ENCODE measurements at places on chromosomes 12 and 14.

GRCh38 chr14:100526632-100527031, 60.6 kb downstream of the BEGAIN start:
- DNase-seq: no peak

DNA sequence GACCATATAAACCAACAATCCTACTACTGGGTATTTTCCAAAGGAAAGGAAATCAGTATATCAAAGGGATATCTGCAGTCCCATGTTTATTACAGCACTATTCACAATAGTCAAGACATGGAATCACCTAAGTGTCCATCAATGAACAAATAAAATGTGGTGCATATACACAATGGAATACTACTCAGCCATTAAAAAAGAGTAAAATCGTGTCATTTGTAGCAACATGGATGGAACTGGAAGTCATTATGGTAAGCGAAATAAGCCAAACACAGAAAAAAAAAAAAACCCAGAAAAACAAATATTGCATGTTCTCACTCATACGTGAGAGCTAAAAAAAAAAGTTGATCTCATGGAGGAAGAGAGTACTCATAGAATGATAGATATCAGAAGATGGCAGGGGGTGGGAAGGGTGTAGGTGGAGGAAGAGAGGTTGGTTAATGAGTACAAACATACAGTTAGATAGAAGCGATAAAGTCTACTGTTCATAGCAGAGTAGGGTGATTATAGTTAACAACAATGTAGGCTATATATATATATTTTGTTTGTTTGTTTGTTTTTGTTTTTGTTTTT, 49.3 kb downstream of the BCAT1 start:
- DNase-seq: no peak

GRCh38 chr12:40149673-40150260, 43.9 kb upstream of the SLC2A13 start:
- DNase-seq: no peak

DNA sequence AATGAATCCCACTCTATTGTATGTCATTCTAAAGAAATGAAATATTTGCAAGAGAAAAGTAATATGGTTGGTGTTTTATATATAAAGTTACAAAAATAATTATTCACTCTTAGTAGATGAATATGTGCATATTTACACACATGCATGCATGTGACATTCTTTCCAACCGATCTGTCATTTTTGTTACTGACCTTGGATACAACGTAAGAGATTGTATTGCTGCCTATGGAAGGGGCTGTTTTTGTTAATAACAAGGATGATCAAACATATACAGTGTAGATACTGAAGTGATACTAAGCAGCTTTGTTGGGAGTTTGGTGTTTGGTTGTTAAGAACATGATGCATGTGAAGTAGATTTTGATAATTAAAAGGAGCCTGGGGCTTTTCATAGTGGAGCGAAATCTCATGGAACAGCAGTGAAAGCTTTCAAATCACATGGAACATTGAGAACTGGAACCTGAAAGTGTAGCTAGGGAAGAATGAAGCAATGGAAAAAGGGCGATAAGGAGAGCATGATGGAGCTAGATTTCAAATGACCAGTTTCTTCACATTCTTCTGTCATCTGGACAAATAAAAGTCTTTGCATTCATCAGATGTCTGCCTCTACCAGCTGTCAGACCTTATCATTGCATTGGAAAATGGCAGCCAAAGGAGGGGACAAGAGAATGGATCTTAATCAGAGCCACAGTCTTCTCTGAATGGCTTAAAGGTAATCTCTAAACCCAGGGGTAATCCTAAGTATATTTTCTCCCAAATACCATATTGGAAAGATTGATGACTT, 10.0 kb downstream of the BORCS5 start:
- no peak for DNase-seq

DNA sequence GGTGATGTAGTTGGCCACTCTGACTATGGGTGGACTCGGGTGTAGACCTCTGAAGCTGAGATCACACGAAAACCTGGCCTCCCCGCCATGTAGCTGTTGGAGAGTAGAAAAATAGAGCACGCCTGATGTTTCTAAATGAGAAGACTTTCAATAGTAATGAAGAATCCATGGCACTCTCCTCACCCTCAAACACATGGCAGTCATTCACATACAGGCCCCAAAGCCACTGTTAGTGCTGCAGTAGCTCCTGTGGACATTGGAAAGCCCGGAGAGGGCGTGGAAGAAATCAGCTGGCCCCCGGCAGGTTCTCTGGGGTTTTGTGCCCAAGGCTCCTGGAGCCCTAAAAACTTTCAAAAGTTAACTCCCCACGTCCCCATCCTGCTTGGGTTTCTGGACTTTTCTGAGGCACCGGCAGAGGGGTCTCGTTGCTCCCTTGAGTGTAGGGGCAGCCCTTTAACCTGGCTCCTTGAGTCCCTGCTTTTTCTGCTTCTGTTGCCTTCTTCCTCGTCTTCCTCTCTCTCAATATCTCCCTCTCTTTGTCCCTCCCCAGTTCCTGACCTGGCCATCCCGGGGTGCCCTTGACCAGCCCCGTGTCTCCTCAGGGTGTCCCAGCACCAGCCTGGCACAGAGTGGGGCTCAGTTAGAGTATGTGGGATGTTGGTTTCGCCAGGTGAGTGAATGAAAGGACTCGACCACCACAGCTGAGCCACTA, 8.3 kb downstream of the MEG3 start:
- DNase-seq: no peak

DNA sequence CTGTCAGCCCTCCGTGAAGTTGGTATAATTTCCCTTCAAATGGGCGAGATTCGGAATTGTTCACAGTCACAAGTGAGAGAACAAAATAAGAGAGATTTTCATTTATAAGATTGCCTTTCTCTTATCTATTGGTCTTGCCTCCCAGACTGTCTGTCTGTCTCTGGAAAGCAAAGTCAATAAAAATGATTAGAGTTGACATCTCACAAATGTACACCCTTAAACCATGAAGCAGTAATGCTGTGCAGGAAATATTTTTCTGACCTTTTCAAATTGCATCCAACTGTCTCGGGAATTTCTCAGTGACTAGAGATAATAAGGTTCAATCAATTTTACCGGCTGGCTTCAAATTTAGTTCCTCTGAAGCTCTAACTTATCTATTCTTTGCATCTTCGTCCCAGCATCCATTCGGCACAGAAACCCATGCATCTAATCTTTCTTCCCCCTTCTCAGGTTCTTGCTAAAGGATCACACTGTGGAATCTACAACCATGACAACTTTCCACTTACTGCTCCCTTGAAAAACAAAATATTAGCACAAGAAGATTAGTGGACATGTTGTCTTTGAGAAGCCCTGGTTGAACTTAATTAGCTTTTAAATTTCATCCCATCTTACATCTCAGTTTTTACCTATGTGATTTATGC, 93.1 kb downstream of the RMST start:
- DNase-seq: no peak

- DNase-seq: no peak
These were observed 675.6 kb upstream of the MDGA2 start for GRCh38 chr14:48350971-48351370.

DNA sequence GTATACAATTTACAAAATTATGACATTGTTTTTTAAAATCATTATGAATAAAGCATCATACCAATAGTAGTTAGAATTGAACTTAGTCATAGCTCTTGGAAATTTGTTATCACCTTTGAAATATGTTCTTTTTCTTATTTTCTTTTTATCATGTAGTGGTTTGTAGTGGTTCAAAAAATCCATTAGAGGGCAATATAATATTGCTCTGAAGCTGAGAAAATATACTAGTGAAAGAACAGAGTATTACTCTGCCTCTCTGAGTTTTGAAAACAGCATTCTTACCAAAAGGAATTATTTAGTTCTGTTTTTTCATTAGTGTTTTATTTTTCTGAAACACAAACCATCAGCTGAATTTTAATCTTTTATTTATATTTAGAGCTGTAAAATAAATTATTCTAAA, 76.2 kb downstream of the PDZRN4 start:
- DNase-seq: no peak

DNA sequence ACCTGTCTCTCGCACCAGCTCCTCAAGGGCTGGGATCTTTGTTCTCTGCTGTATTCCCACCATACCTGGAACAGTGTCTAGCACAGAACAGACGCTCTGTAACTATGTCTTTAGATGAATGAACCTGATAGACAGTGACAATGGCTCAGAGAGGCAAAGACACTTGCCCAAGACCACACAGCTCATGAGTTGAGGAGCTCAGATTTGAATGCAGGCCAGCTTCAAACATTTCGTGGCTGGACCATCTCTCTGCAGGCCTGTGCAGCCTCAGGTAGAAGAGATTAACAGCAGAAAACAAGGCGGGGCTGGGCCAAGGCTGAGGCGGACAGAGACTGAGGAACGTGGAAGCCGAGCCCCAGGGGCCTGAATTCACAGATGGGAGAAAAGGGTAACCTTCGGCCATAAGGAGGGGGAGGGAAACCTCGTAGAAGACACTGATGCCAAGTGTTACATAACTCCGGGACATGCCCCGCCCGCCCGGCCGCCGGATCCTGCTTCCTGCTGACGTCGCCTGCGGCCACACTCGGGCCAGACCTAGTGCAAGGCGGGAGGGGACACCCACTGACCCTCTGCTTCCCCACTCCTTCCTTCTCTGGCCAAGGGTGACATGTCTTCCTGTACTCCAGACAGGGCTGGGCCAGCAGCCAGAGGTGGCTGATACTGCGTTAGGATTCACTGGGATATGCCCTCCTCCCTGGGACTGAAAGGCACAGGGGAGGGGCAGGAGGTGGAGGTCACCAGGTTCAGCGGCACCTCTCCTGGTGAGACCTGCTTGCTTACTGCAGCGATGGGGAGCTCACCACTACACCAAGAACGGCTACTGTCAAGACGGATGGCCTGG, 86.8 kb downstream of the RFLNA start:
- no peak for DNase-seq

- DNase-seq: no peak
These were observed 102.0 kb downstream of the FSCB start for GRCh38 chr14:44405011-44405486.

DNA sequence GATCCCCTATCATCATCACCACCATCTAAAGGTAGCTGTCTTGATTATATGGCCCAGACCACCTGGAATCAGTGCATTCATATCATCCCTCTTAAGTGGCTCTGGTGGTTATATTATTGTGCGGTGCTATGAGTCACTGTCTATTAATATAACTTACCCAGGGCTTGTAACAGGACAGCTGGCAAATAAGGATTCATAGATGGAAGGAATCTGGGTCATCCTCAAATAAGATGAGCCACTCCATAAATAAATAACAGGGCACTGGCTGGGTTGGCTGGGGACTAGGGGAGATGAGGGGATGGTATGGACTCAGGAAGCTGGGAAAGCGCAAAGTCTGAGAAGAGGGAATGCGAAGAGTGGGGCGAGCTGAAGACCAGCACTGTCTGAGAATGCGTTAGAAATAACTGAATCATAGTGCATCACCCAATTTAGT, 216.1 kb downstream of the NUAK1 start:
- no peak for DNase-seq

DNA sequence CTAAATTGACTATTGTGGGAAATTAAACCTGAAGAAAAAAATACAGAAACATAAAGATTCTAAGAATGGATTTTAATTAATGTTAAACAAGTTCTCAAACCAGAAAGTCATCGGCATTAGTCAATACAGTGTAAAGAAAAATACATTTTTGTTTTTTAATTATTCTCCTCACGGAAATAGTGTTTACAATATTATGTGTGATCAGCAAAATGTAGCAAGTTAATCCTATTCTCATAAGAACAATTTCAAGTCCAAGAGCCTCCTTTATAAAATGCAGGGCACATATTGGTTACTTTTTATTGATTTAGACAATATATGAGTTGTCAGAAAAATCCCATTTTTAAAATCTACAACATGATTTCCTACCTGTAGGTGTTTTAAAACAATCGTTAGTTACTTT, 158.0 kb upstream of the MGAT4C start:
- no peak for DNase-seq

- no peak for DNase-seq
These were observed 133.8 kb upstream of the NUDT4 start for GRCh38 chr12:93243689-93244513.

DNA sequence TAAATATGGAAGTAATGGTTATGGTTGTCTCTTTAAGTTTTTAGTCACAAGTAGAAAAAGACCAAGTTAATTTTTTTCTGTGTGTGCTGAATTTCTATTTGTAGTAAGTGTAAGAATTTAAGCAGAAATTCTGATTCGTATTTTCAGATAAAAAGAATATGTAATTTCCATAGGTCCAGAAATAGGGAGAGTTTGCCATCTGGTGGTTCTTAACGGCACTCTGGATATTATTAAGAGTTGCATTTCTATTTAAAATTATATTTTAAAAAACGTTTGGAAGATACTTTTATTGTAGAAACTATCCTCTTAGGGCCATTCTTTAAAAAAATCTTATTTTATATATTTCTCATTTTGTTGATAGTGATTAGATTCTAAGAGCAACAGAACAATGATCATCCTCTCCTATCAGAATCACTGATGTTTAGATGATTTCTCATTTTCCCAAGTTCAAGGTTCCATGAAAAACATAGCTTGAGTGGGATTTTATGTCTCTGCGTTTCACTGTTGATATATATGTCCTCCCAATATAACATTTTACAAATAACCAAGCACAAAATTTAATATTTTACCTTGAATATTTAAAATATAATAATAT, 88.3 kb downstream of the LRRK2 start:
- no peak for DNase-seq

DNA sequence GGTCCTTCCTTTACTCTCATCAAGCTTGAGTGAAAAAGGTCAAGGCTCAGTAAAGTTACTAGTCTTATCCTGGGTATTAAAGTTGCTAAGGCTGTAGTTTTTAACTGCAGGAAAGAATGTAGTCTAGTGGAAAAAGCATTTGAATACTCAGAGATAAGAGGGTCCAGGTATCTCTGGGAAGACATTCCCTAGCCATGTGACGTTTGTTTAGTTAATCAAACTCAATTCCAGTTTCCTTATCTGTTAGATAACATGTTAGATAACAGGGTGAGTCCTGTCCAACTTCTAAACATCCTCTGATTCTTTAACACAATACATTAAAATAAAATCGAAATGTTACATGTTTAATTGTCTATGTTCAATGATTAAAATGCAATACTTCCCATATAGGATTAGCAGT, 720.7 kb upstream of the LMO3 start:
- DNase-seq: no peak

GRCh38 chr12:116818948-116819832, 62.1 kb downstream of the HRK start:
- peak; percentile 75 for DNase-seq

GRCh38 chr14:100107236-100107635, 42.0 kb downstream of the EVL start:
- no peak for DNase-seq

- no peak for DNase-seq
These were observed 59.7 kb downstream of the SLC24A4 start for GRCh38 chr14:92382677-92383076.

DNA sequence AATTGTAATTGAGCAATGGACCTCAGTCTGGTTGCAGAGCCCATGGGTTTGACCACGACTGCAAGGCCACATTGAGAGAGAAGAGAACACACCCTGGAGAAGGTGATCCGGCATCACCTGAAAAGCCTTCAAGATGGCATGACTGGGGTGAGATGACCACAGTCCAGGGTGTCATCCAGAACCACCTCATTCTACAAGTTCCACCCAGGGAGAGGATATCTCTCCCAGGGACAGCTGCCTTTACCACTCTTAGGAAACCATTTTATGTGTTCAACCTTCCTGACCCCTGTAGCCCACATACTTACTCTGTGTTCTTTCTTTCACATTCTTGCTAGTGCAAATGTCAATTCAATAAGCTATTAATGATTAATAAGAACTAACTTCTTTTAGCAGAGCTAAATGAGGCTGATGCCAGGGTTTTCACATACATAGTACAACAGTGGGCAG, 43.4 kb upstream of the CPM start:
- DNase-seq: no peak

- no peak for DNase-seq
These were observed 6.1 kb upstream of the FAIM2 start for GRCh38 chr12:49909826-49910225.

All from activated CD8-positive, alpha-beta memory T cell treated with anti-CD3 and anti-CD28 coated beads for 48 hours (primary cell).